ENCODE measurements at places on chromosomes 3 and 15.

GRCh38 chr3:172844428-172844827 is 93.9 kb downstream of the ECT2 start:
- no peak for DNase-seq

DNA sequence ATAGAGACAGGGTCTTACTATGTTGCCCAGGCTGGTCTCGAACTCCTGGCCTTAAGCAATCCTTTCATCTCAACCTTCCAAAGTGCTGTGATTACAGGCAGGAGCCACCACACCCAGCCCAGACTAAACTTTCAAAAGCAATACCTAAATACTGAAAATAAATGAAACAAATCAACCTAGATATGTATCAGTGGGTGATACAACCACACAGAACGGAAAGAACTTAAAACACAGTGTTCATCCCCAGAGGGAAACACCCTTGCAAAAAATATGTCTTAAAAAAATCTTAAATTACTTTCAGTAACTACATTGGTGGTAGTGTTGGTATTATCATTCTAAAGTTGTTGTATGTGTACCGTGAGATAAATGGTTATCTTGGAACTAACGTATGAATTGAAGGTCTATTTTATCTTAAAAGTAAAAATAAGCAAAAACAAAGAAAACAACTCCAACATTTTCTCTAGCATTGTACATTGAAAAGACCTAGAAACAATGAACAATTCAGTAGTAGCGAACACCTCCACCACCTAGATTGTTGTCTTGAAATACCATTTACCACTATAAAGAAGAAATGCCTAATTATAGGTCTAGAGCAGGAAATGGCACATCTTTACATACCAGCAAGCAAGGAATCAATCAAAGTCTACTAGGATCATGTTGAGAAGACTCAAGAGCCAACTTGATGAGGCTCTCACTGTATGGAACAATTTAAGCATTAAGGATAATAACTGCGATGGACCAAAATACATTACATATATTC is 24.7 kb downstream of the SLTM start:
- DNase-seq, result no peak

DNA sequence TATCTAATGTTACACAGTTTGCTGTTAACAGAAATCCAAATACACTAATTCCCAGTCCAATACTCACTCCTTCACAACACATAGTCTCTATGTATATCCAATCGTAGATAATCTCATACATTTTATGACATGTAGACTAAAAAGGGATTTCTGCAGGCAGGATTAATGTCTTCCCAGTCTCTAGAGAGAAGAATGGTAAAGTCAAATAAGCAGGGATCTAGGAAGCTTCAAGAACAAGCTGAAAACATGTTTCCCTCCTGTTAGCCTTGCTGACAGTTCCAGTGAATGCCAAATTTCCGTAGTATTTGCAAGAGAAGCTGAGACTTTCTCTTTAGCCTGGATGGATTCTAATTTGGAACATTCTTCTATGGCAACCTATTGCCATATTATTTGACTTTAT is 500.1 kb downstream of the IGSF11 start:
- no peak for DNase-seq

DNA sequence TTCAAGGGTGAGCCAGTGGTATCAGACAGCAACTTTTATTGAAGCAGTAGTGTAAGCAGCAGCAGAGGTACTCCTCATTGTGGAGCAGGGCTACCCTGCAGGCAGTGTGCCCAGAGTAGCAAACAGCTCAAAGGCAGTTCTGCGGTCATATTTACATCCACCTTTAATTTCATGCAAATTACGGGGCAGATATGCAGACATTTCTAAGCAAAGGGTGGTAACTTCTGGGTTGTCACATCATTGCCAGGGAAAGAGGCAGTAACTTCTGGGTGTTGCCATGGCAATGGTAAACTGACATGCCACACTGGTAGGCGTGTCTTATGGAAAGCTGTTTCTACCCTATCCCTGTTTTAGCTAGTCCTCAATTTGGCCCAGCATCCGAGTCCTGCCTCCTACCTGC is 46.5 kb upstream of the CLDN18 start:
- no peak for DNase-seq

DNA sequence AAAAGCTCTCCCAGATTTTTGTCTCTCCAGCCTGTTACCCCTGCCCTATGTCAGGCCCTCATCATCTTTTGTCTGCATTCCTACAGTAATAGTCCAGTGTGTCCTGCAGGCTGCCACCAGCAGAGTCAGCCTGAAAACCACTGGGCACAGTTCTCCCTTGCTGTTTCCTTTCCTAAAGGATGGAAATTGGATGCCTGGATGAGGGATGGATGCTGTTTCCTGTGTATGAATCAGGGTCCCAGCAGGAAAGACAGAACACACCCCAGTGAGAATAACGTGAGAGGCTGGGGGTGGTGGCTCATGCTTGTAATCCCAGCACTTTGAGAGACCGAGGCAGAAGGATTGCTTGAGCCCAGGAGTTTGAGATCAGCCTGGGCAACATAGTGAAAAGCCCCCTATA is 3.3 kb upstream of the SNX33 start:
- no peak for DNase-seq

DNA sequence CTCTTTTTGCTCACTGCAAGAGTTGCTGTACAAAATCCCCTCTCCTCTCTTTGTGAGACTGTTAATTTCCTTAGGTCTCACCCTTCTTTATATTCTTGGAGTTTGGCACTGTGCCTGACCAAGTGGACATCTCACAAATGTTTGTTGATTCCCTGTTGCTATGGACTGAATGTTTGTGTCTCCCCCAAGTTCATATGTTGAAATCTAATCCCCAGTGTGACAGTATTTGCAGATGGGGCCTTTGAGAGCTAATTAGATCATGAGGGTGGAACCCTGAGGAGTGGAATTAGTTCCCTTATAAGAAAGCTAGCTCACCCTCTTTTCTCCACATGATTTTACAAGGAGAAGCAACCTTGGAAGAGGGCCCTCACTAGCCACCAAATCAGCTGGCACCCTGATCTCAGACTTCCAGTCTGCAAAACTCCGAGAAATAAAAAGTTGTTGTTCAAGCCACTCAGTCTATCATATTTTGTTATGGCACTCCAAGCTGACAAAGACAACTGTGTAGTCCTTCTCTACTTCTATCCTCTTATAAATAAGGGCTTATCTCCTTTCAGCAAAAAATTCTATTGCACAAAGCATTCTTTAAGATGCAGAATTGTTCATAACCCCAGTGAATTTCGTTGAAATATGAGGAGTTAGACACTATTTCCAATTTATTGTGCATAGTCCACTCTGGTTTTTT is 65.5 kb upstream of the NPHP3 start:
- no peak for DNase-seq

- DNase-seq, result no peak
Observed at GRCh38 chr3:146249921-146250320, 984 bp downstream of the PLSCR4 start.

GRCh38 chr3:115974940-115975339 is 351.6 kb downstream of the GAP43 start:
- DNase-seq, result no peak
